ENCODE measurements at places on chromosomes 13 and 19.

- H3K27me3 ChIP-seq: peaks cover 4% of the 10 kb centered on the region
- no peak for DNase-seq
- H3K4me3 ChIP-seq: no peak overlapping the region
- no peaks in the 10 kb centered on the region for H3K4me1 ChIP-seq
- H3K27ac ChIP-seq: no peak overlapping the region
Measured at GRCh38 chr13:33245505-33246158, 39.9 kb downstream of the STARD13 start.

DNA sequence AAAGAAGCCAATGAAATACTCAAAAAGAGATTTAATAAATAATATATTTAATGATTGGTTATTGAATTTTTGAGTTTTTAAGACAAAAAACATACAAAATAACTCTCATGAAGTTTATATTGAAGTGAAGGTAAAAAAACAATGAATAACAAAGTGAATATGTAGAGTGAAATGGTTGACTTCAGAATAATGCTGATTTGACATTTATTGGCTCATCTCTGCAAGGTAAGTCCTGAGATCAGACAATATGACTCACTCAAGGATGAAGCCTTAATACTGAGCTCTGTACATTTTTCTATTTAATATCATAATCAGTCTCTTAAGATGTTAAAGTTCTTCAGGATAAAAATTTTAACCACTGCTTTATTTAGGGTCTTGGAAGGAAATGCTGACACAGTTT, 1398.9 kb upstream of the PCDH9 start:
- no peaks in the 10 kb centered on the region for H3K27me3 ChIP-seq
- H3K4me1 ChIP-seq: no peaks in the 10 kb centered on the region
- no peak for DNase-seq

DNA sequence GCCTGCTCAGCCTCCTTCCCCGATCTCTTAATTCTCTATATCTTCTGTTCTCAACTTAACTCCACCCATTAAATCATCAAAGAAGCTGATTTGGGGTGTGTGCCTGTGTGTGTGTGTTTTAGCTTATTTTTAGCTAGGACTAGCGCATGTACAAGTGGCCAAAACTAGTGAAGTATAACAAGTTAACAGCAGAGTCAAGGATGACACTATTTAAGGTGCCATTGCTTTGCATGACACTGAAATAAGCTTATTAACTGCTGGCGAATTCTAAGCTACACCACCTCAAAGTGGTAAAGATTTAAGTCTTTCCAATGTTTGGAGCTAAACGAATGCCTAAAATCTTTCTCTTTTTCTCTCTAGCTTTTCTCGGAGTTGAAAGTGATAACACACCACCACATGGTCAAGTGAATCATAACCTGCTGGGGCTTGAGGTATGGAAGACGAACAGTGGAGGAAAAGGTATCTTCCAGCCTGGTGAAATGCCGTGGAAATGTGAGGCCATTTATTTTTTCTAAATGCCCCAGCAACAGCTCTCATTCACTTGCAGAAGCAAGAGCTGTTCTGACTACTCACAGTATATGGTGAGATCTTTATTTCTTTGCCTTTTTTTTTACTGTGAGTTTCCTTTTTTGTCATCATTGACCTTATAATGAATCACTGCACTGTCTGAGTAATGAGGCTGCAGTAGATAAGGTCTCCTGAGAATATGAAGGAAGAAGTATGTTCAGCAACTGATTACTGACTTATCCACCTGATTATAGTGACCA, 570.3 kb downstream of the PCDH9 start:
- no peaks in the 10 kb centered on the region for H3K4me1 ChIP-seq
- no peak overlapping the region for H3K4me3 ChIP-seq
- no peaks in the 10 kb centered on the region for H3K36me3 ChIP-seq
- no peak overlapping the region for H3K27ac ChIP-seq

DNA sequence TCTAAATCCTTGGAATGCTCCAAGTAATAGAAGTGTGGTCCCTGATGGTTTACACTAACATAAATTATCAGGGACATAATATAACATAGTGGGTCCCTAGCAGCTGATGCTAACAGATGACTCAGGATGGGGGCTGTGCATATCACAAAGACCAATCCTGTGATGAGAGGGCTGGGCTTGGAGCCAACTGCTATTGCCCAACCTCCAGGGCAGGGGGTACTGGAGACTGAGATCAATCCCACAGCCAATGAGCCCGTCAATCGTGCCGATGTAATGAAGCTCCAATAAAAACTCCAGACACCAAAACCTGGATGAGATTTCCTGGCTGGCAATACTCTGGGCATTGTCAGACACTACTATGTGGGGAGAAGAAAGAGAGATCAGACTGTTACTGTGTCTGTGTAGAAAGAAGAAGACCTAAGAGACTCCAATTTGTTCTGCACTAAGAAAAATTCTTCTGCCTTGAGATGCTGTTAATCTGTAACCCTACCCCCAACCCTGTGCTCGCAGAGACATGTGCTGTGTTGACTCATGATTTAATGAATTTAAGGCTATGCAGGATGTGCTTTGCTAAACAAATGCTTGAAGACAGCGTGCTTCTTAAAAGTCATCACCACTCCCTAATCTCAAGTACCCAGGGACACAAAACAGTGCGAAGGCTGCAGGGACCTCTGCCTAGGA, 33.4 kb downstream of the ABCC4 start:
- H3K4me3 ChIP-seq: no peak overlapping the region
- no peaks in the 10 kb centered on the region for H3K27me3 ChIP-seq
- no peak for DNase-seq
- H3K4me1 ChIP-seq: peaks cover 2% of the 10 kb centered on the region
- no peak overlapping the region for H3K27ac ChIP-seq

- H3K27me3 ChIP-seq: no peaks in the 10 kb centered on the region
- H3K4me1 ChIP-seq: no peaks in the 10 kb centered on the region
- H3K36me3 ChIP-seq: no peaks in the 10 kb centered on the region
- H3K4me3 ChIP-seq: no peak overlapping the region
- no peak overlapping the region for H3K27ac ChIP-seq
- no peak for DNase-seq
Measured at GRCh38 chr13:66210677-66211076, 1019.5 kb downstream of the PCDH9 start.

DNA sequence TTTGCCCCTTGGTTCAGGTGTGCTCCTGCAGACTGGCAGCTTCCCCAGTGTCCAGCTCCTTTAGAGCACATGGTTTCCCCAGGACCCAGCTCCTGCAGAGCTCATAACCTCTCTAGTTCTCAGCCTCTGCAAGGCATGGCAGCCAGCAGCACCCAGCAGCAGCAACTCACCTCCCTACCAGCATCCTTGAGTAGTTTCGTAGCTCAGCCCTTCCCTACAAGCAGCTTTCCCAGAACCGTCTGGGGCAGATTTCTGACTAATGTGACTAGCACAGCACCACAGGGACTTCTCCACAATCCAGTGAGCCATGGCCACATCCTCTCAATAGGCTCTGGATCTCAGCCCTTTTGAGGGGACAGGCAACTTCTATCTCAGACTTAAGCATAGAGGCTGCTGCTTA, 14.1 kb upstream of the METTL21C start:
- no peak for DNase-seq
- no peaks in the 10 kb centered on the region for H3K4me1 ChIP-seq
- no peaks in the 10 kb centered on the region for H3K36me3 ChIP-seq
- no peak overlapping the region for H3K4me3 ChIP-seq
- H3K27ac ChIP-seq: no peak overlapping the region
- peaks cover 10% of the 10 kb centered on the region for H3K27me3 ChIP-seq

GRCh38 chr13:99299920-99300341, 7.3 kb downstream of the GPR183 start:
- DNase-seq: no peak
- H3K4me3 ChIP-seq: no peak overlapping the region
- no peaks in the 10 kb centered on the region for H3K27me3 ChIP-seq
- H3K36me3 ChIP-seq: peaks cover 45% of the 10 kb centered on the region

DNA sequence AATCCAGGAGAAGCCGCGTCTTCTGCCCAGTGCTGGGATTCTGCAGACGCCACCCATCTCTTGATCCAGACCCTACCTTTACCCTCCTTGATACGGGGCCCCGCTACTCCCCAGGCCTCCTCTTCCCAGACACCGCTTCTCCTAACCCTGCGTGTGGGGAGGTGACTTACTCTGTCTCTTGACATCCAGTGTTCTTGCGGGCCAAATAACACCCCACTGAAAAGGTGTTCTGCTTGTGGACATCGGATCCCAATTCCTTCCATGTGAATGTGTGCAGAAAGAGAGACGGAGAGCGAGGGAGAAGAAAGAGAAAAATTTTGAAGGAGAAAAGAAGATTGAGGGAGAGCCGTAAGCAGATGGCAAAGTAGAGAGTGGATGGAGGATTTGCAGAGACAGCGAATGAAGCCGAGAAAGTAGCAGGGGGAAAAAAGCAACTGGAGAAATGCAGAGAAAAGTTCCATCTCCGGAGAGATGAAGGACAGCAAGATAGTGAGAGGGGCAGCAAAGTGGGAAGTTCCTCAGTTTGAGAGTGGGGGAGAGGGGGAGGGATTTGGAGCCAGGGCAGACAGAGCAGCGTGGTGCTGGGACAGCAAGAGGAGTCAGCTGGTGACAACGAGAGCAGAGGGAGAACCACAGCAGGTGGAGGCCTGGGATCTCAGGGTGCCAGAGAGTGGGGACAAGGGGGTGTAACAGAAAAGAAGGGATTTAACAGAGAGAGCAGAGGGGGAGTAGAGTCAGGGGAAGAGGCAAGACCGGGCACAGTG, 814 bp downstream of the ZNF480 start:
- peaks cover 70% of the 10 kb centered on the region for H3K36me3 ChIP-seq
- peaks cover 22% of the 10 kb centered on the region for H3K4me1 ChIP-seq
- DNase-seq: no peak
- H3K27me3 ChIP-seq: peaks cover 4% of the 10 kb centered on the region
- H3K4me3 ChIP-seq: peak overlapping the region; percentile 92

- peaks cover 27% of the 10 kb centered on the region for H3K27me3 ChIP-seq
- H3K4me1 ChIP-seq: no peaks in the 10 kb centered on the region
- no peak for DNase-seq
- no peak overlapping the region for H3K4me3 ChIP-seq
- H3K36me3 ChIP-seq: no peaks in the 10 kb centered on the region
- H3K27ac ChIP-seq: no peak overlapping the region
Measured at GRCh38 chr13:20254076-20254475, 22.0 kb upstream of the GJB6 start.

GRCh38 chr13:57673197-57673596, 41.7 kb downstream of the PCDH17 start:
- H3K4me3 ChIP-seq: no peak overlapping the region
- H3K27me3 ChIP-seq: no peaks in the 10 kb centered on the region
- DNase-seq: no peak

DNA sequence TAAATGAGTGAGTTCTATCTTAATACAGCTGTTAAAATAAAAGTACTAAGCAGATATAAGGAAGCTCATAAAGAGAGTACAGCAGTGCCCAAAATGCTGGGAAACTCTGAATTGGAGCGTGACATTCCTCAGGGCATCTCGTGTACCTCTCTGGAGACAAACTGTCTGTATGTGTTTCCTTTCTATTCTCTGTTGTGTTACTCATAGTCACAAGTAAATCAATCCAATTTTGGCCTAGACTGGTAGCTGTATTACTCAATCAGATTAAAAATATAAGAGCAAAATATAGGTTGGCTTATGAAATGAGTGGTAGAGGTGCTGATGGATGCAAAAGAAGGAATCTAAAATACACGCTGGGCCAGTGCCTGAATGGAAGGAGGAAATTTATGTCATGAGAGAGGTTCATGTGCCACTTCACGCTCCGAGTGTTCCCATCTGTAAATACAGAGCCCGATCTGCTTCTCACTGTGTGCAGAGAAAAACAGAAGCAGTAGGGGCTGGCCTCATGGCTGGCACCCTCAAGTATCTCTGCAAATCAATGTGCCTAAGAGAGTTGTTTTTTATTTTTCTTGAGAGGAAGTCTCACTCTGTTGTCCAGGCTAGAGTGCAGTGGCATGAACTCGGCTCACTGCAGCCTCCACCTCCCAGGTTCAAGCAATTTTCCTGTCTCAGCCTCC, 58.7 kb upstream of the RGCC start:
- peak; percentile 44 for DNase-seq
- no peaks in the 10 kb centered on the region for H3K36me3 ChIP-seq
- H3K27ac ChIP-seq: no peak overlapping the region
- no peaks in the 10 kb centered on the region for H3K27me3 ChIP-seq
- no peaks in the 10 kb centered on the region for H3K4me1 ChIP-seq
- H3K4me3 ChIP-seq: no peak overlapping the region

DNA sequence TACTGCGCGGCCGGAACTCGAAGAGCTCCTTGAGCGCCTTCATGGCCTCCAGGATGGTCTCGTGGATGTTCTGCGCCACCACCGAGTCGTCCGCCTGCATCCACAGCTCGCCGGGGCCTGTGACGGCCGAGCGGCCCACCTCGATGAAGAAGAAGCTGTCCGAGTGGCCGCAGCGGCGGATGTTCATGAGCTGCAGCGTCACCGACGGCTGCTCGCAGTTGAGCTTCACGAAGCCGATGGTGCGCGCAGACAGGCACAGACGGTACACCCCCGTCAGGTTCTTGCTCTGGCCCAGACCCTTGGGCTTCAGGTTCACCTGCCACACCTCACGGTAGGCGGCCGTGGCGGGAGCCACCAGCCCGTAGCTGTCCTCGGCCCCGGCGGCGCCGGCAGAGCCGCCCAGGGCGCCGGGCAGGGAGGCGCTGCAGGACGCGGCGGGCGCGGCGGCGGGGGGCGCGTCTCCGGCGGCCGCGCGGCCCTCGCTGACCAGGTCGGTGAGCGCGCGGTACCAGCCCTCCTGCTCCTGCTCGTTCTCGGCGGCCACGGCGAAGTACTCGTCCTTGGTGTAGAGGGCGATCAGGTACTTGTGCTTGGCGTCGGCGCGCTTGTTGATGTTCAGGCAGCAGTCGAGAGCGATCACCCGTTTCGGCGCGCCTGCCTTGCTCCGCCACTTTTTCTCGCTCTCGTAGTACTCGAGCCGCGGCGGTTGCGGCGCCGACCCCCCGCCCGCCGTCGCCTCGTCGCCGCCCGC, 1.1 kb downstream of the IRS2 start:
- peak; percentile 56 for DNase-seq
- H3K36me3 ChIP-seq: peaks cover 15% of the 10 kb centered on the region
- peaks cover 28% of the 10 kb centered on the region for H3K4me1 ChIP-seq

GRCh38 chr19:29278716-29279115, 65.8 kb upstream of the UQCRFS1 start:
- no peak overlapping the region for H3K4me3 ChIP-seq
- H3K27me3 ChIP-seq: peaks cover 11% of the 10 kb centered on the region
- no peaks in the 10 kb centered on the region for H3K36me3 ChIP-seq

DNA sequence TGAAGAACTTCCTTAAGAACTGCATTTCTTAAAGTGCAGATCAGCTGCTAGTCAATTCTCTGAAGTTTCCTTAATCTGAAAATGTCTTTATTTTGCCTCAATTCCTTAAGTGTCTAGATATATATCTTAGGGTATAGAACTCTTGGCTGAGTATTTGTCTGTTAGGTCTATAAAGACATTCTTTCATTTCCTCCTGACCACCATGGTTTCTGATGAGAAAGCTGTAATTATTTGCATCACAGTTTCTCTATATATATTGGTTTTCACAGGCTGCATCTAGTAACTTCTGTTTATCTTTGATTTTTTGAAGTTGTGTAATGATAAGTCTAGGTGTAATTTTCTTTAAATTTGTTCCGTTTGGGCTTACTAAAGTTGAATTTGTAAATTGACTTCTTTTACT, 15.2 kb downstream of the NDFIP2 start:
- DNase-seq: no peak
- peaks cover 69% of the 10 kb centered on the region for H3K4me1 ChIP-seq
- no peak overlapping the region for H3K4me3 ChIP-seq
- peaks cover 14% of the 10 kb centered on the region for H3K36me3 ChIP-seq

Measured in activated naive CD4-positive, alpha-beta T cell treated with anti-CD3 and anti-CD28 coated beads, Interleukin-2, amount 10 ng/mL, durations not matched to agents 7 days and 5 days (primary cell).